OCI-LY7 (cell line): ENCODE measurements at places on chromosomes 13 and 19.

DNA sequence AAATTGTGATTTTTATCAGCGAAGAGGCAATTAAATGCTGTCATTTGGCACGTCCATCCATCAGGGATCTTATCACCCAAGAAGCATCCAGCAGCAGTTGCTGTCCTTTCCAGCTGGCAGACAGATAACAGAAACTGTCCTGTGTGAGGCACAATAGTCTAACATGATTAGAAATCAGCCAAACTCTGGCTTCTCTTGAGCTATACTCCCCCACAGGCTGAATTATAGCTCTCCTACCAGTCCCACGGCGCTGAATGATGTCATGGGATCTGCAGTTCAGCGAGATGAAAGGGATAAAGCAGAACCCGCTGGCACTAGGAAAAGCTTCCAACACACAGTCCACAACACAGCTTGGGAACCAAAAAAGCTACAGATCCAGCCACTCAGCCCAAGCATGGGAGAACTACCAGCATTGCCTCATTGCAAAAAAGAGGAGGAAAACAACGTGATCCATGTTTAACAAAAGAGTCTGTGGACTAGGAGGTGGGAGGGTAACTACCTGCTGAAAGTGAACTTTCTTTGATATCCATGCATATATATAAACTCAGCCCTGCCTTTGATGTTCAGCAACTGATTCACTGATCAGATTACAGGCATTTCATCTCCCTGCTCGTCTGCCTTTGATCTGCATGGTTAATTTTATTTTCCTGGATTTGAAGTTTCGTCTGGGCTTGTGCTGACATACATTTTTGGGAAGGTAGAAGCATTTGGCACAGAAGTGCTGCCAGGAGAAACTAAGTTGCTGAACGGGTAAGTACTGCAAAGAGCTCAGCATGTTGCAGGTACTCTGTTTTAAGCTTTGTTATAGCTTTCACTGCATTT, at the start of gene TNFRSF19:
Gene TNFRSF19, plus strand, starts transcription at position 314 of the 822 bp plus-strand sequence. CDS start 19,772 bp downstream, outside the sequence.
- DNase-seq, result no peak

DNA sequence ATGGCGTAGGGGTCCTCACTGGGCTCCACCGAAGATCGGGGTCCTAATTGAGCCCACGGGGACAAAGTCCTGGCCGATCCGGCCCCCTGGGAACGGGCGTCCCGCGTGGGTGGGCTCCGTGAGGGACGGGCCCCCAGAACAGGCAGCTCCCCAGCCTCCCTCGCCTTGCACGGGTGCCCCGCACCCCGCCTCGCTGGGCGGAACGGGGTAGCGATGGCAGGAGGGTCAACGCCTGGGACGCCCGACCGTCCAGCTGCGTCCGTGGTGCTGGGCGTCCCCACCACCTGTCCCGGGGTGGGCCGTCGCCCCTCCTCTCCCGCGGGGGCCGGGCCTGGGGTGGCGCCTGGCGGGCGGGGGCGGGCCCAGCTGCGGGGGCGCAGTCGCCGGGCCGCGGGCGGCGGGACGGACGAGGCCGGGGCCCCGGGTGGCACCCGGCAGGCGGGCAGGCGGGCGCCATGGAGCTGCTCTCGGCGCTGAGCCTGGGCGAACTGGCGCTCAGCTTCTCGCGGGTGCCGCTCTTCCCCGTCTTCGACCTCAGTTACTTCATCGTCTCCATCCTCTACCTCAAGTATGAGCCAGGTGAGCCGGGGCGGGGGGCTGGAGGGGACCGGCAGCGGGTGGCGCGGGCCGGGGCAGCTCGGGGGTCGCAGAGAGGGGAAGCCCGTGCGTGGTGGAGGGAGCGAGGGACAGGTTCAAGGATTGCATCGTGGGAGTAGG, at the start of gene TMEM38A:
Gene TMEM38A, plus strand, starts transcription at position 377 of the 717 bp plus-strand sequence. Its CDS starts 79 bp downstream, at position 456.
- DNase-seq, result peak; percentile 57

DNA sequence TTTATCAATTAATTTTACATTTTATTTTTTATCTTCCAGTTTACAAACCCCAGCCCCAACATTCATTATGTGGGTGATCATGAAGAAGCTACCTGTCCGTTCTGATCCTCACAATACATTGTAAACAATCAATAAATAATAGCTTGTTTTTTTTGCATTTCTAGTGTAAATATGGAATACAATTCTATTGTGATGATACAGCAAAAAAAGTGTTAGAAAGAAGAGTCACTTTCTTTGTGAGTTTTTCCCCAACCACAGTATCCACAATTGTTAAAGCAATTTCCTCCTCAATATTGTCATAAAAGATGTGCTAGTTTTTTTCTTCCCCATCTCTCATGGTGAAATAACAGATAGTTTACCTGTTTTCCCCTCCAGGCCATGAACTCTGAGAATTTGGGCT, 30.3 kb upstream of the ZNF835 start:
- no peak for DNase-seq

DNA sequence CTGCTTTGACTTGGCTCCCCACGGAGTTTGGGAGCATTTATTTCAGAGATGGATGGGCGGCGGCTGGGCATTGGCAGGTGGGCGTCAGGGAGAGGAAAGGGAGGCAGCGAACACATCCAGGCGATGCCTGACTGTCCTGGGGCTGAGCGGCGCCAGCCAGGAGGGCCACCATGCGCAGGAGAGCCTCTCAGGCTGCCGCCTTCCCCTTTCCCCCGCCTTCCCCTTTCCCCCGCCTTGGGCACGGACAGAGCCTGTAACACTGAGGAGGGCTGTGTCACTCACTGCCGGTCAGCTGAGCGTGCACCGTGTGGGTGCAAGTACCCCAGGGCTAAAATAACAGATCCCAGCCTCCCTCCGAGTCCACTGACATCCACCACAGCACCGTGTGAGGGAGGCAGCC, 11.4 kb downstream of the MCF2L start:
- no peak for DNase-seq

DNA sequence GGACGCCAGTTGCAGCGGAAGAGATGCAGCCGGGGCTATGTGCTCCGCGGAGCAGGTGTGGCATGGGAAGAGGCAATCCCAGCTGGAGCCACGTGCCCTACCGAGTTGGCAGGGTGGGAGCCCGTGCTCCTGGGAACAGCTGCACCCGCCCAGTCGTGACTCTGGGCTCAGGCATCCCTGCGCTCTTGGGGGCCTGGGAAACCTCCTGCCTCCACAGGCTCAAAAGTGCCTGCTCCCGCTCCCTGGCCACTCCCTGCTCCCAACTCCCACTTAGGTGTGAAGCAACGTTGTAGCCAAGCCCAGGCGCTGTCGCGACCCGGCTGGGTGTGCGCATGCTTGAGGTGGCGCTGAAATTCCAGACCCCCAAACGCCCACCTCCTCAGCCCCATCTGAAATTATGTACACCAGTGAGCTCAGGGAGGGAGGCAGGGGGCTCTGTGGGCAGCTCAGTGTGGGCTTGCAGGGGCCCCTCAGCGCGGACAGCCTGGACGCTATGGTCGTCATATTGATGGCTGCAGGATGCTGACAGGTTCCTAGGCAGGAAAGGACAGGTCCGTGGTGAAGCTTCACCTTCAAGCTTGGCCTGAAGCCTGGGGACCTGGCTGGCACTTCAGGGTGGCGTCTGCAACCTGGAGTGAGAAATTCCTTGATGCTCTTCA, 429.9 kb downstream of the SLITRK1 start:
- DNase-seq, result no peak

- DNase-seq, result no peak
These were observed 254.2 kb upstream of the ZNF507 start for GRCh38 chr19:32091241-32091640.

GRCh38 chr19:3645067-3645396, 18.4 kb upstream of the CACTIN start:
- DNase-seq, result no peak
